ENCODE measurements at places on chromosomes 5 and 9.

- DNase-seq: no peak
These were observed 80.2 kb downstream of the OSTF1 start for GRCh38 chr9:75168270-75169178.

- DNase-seq: no peak
These were observed 1143.8 kb downstream of the MAT2B start for GRCh38 chr5:164649266-164649665.

DNA sequence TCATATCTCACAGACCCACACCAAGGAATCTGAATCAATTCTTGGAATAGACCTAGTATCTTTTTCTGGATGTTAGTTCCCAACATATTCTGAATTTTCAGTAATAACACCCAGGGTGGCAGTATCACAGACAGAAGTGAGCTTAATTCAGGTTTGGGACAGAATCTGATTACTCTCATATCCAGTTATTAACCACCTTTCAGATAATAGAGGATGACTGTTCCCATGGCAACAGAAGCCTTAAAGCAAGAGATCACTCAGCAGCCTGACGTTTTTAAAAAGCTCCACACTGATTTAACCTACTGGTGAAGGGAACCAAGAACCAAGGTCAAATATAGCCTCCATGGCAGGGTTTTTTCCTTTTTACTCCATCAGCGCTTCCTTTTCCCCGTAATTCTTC, 68.4 kb downstream of the ACTBL2 start:
- no peak for DNase-seq

GRCh38 chr9:121222524-121223171, 21.0 kb upstream of the RAB14 start:
- DNase-seq: no peak

GRCh38 chr5:170421826-170422225, 32.7 kb upstream of the KCNMB1 start:
- DNase-seq: no peak

DNA sequence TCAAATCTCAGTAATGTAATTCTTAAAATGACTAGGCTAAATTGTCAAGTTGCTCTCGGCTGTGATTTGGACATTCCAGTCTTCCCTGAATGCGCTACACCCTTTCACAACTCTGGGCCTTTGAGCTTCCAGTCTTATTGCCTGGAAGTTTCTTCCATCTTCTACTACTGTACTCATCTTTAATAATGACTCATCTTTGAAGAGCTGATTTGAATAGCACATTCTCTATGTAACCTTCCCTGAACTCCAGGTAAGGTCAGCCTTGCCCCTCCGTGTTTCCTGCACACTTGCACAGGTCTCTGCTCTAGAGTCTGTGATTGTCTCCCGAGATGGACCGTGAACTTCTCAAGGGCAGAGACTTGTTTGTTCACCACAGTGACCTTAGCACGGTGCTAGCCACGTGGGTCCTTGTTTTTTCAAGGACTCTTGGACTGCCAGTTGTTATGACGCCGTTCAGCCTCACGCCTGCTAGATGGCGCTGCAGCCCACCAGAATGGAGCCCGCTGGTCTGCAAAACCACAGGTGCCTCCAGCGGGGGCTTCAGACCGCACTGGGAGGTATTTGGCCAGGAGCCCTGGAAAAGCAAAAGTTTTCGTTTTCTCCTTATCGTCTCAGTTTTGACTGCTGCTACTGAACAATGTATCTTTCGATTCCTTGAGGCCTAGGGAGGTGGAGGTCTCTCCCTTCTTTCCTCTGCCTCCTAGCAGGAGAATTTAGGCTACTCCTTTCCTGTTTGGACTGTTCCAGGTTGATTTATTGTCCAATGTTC, 44.4 kb downstream of the SEC61B start:
- DNase-seq: peak; percentile 79

Measured in activated CD4-positive, alpha-beta T cell treated with anti-CD3 and anti-CD28 coated beads for 48 hours (primary cell).